ENCODE measurements at places on chromosomes 16 and 17. TPM values are rescaled to one million over a fixed set of nuclear protein-coding genes. Genes with fewer than 3 reads are reported as not detected.

DNA sequence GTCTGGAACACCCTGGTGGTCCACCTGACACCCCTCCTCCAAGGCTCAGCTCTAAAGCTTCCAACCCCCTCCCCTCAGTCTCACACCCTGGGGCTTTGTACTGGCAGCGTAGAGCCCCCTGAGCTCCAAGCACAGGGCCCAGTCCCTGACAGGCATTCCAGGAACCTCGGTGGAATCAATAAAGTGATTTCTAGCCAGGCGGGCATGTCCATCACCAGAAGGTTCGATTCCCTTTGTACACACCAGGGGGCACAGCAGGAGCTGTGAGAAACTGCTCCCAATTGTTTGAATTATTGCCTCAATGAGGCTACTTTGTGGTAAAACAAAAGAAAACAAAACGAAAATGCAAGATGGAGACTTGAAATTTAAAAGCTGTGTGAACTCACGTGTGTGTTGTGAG lies 51.8 kb downstream of the SMPD3 start:
- H3K4me3 ChIP-seq = no peak overlapping the region
- H3K4me1 ChIP-seq = no peaks in the 10 kb centered on the region
- H3K27me3 ChIP-seq = peaks cover 5% of the 10 kb centered on the region
- no peaks in the 10 kb centered on the region for H3K36me3 ChIP-seq
- H3K27ac ChIP-seq = no peak overlapping the region

Gene ARHGAP44
- total RNA-seq = 11.5 TPM

Gene COG1
- 27.8 TPM for total RNA-seq

Gene ASGR1
- total RNA-seq = 23.9 TPM

Gene CYBA
- total RNA-seq = 140 TPM

Gene FOXF1
- 0.69 TPM for total RNA-seq

All from endothelial cell (in vitro differentiated cells).